ENCODE measurements at places on chromosomes 5 and 9. TPM values are rescaled to one million over a fixed set of nuclear protein-coding genes. Genes with fewer than 3 reads are reported as not detected.

DNA sequence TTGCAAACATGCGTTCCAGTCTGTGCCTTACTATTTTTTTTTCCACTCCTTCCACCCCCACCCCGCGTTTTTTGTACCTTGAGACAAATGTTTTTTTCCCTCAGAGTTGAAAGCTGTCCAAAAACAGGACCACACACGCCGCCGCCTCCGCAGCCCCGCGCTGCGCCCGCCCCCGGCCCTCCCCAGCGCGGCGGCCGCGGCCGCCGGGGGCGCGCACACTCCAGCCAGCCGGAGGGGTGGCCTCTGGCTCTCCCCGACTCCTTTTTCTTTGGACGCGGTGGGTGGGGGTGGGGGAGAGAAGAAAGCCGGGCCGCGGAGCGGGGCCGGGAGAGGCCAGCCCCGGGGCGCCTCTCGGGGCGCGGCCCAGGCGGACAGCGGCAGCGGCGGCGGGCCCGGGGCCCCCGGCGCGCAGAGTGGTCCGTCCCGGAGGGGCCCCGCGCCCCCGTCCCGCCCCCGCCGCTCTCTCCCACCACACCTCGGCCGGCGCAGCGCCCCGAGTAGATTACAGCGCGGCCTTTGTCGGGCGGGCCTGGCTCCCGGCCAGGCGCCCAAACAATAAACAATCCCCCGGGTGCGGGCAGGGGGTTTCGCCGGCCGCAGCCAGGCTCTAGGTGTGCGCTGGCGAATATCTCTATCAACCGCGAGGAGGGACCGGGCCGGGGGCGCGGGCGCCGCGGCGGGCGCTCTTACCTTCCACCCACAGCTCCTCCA, 10.9 kb downstream of the PTCH1 start:
- H3K36me3 ChIP-seq: peaks cover 75% of the 10 kb centered on the region
- H3K4me3 ChIP-seq: peak overlapping the region; percentile 70

RASEF gene
- total RNA-seq: 0.16 TPM

RELL2 gene
- 10.1 TPM for total RNA-seq

SYNPO gene
- total RNA-seq: 6.5 TPM
